ENCODE measurements at places on chromosomes 4 and X.

GRCh38 chr4:126890994-126891393 is 741.8 kb upstream of the INTU start:
- no peak for DNase-seq

DNA sequence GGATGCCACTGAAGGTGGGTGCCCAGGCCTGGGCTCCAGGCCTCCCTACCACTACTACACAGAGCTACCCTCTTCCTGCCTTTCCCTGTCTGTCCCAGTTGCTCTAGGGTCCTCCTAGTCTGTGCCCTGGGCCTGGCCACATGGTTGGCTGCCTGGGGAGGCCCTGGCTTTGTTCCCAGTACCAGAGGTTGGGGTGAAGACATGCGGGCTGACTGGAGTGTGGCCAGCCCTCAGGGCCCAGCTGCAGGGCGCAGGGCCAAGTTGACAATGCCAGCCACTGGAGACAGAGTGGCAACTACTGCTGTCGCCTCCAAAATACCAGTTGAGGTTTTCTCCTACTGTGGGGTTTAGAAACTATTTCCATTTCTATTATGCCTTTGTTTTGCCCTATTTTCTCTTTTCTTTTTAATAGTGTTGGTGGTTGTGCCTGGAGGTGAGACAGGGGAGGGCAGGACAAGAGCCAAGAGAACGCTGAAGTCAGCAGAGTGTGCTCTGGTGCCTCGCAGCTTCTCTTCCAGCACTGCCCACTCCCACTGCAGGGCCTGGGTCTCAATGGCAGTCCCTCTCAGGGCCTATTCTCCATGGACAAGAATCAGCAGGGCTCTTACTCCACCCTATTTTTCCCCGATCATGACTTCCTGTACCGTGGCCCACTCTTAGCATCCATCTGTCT is 32.2 kb upstream of the XPNPEP2 start:
- DNase-seq: no peak

- DNase-seq: no peak
These were observed 26.5 kb upstream of the HERC6 start for GRCh38 chr4:88352062-88352740.

DNA sequence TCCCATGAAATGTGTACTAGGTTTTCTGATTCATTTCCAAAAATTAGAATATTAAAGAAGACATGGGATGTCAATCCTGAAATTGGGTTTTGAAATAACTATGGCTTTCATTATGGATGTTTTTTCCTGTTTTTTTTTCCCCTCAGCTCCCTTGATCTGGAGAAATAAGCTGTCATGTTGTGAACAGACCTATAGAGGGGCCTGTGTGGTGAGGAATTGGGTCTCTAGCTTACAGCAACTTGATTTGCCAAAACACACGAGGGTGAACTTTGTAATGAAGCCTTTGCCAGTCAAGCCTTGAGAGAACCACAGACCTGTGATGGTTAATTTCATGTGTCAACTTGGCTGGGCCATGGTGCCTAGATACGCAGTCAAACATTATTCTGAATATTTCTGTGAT is 2413.6 kb downstream of the PCDH7 start:
- no peak for DNase-seq

DNA sequence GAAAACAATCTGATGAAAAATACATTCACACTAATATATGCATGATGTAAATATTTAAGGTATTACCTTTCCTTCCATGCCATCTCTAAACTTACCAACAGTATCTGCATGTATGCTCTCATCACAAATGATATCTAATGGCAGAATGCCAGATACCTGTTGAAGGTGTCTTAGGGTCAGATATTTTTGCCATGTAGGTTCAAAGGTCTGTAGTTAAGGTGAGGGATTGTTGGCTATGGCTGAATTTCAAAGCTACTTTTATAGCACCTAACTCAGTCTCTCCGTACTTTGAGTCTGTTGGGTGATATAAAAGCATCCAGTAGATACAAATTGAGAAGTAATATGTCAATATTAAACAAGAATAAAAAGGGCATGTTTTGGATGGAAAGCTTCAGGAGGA is 19.8 kb upstream of the ANTXR2 start:
- DNase-seq: no peak

DNA sequence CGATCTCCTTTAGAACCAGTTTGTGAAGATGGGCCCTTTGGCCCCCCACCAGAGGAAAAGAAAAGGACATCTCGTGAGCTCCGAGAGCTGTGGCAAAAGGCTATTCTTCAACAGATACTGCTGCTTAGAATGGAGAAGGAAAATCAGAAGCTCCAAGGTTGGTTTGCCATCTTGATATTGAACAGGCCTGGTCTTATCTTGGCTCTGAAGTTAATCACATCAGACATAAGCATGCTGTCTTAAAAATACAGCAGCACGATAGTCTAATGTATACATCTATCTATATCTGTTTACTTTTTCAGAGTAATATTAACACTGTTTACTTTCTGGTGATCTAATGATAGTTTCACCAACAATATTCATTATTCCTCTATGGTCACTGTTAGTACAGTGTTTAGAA is 129.8 kb downstream of the PTTG2 start:
- no peak for DNase-seq

GRCh38 chr4:37793562-37793961 is 32.9 kb upstream of the PGM2 start:
- peak; percentile 8 for DNase-seq

DNA sequence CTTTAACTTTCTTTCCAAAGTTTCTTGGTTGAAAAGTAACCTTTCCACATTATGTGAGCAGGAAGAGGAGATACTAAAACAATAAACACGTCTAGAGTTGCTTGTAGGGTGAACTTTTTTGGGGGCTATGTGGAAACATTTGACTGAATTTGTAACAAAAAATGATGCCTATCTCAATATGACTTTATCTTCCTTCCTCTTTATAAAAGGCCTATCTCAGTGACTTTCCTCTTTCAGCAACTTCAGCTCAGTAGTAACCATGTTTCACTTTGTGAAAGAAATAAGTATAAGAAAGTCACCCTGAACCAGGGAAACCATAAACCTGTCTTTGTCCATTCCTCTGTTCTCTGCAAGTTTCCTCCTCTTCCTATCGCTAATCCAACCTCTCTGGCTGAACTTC is 124.7 kb upstream of the TMEM164 start:
- DNase-seq: no peak

DNA sequence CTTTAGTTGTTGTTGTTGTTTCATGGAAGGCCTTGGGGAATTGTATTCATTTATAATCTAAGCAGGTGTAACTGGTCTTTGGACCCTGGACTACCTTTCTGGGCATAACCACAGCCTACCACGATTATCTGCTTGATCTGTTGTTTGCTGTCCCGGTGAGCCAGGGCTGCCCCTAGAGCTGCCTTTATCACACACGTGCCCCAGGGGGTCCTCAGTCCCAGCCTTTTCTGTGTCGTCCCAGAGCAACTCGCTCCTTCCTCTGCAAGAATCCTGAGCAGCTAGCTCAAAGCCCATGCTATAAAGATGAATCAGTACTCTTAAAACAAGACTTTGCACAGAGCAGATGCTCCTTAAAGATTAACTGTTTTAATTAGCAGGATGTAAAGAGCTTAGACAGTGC is 273.2 kb downstream of the EVC2 start:
- no peak for DNase-seq

DNA sequence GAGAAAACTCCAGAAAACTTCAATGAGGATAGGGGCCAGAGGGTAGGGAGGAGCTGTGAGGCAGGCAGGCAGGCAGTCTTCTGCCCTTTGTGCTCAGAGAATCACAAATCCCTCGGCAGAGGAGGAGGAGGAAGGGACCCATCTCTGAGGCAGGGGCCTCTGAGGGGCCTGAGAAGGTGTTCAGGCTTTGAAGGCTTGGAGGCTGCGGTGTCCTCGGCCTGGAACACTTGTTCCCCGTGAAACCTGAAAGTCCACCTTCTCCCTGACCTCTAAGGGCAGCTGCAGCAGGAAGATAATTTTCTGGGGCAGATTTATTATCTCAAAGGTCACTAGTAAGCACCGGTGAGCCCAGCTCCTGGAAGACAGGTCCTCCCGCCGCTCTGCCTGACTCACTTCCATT is 200.3 kb upstream of the BCOR start:
- DNase-seq: no peak

GRCh38 chr4:173130687-173131086 is 37.9 kb upstream of the GALNT7 start:
- DNase-seq: no peak

- DNase-seq: peak; percentile 9
These were observed 763.0 kb downstream of the DMD start for GRCh38 chrX:32448320-32448719.

- no peak for DNase-seq
These were observed 76.8 kb downstream of the EVC2 start for GRCh38 chr4:5631352-5632065.

GRCh38 chrX:105488716-105489115 is 268.2 kb upstream of the TEX13A start:
- no peak for DNase-seq

- DNase-seq: no peak
These were observed 126.9 kb upstream of the NRK start for GRCh38 chrX:105695451-105695850.

- DNase-seq: no peak
These were observed 252.4 kb downstream of the PCDH7 start for GRCh38 chr4:30972542-30972941.

GRCh38 chr4:17968721-17969120 is 52.8 kb downstream of the LCORL start:
- DNase-seq: no peak

- no peak for DNase-seq
These were observed 478.0 kb downstream of the KCNIP4 start for GRCh38 chr4:21470535-21470934.

- DNase-seq: no peak
These were observed 258.2 kb upstream of the CXorf51A start for GRCh38 chrX:147072747-147073146.

DNA sequence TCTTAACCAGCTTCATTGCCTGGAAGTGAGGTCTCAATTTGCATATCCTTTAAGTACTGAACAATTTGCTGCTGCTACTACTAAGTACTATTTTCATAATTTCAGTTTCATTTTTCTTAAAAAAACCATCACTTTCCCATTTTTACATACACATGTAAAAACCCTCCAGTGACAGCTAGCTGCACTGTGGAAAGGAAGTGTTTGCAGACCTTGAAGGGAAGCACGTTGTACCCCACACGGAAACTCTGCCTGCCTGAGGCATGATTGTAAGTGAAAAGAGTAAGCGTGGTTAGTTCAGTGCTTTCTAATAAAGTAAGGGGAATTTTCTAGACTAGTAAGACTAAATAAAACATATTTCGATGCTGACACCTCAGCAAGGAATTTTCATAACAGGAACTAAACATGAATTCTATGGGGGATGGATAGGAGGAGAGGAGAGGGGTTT is 103.6 kb downstream of the RAPGEF2 start:
- DNase-seq: peak; percentile 6

- DNase-seq: no peak
These were observed 2.6 kb upstream of the KIAA0232 start for GRCh38 chr4:6779667-6780565.

- no peak for DNase-seq
These were observed 21.2 kb upstream of the MSX1 start for GRCh38 chr4:4838051-4838935.

DNA sequence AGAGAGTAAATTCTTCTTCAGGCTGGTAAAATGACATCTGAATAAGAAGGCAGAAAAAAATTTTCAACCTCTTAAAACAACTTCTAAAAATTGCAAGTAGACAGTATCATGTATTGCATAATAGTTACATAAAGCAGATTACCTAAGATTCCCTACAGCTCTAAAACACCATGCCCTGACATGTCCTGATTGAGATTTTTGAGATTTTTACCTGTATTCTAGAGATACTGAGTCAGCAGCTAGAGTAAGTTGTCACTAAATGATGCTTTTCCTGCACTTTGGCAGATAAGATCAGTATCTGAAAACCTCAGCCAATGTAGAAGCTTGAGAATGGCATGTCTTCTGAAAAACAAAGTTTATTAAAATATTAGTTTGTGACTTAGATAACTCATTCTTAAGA is 713.6 kb downstream of the CCSER1 start:
- DNase-seq: no peak

GRCh38 chrX:123962794-123963373 is 1.4 kb downstream of the STAG2 start:
- peak; percentile 84 for DNase-seq

GRCh38 chr4:52576961-52577623 is 82.0 kb downstream of the USP46 start:
- no peak for DNase-seq

GRCh38 chr4:82517043-82517442 is 44.7 kb downstream of the TMEM150C start:
- DNase-seq: no peak

- no peak for DNase-seq
These were observed 606.5 kb downstream of the MAGEB5 start for GRCh38 chrX:26822448-26822847.

- DNase-seq: no peak
These were observed 49.2 kb upstream of the MND1 start for GRCh38 chr4:153295131-153295755.

All from CD4-positive, alpha-beta T cell treated with Interleukin-4 for 4 hours (primary cell).